ENCODE measurements at places on chromosomes 16 and 17.

- no peaks in the 10 kb centered on the region for H3K27me3 ChIP-seq
- no peaks in the 10 kb centered on the region for H3K4me1 ChIP-seq
- no peak overlapping the region for H3K27ac ChIP-seq
- no peaks in the 10 kb centered on the region for H3K36me3 ChIP-seq
These were observed 23.5 kb upstream of the DNAJA2 start for GRCh38 chr16:46996952-46997458.

DNA sequence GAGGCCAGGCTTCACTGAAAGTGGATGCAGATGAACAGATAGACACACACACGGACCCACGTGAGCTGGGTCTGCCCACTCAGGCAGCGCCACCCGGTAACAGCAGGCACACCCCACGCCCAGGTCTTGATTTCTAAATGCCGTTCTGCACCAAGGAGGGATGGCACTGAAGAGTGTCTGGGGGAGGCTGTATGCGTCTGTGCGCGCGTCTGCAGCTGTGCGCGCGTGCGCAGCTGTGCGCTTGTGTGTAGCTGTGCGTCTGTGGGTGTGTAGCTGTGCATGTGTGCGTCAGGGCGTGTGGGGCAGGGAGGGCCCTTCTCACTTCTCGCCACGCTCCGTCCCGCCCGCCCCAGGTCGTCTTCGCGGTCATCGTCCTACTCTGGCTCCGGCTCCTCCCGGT, 15.5 kb upstream of the IL17C start:
- no peak for DNase-seq
- H3K4me3 ChIP-seq: no peak overlapping the region
- peaks cover 92% of the 10 kb centered on the region for H3K36me3 ChIP-seq
- no peaks in the 10 kb centered on the region for H3K27me3 ChIP-seq
- no peak overlapping the region for H3K27ac ChIP-seq
- H3K4me1 ChIP-seq: no peaks in the 10 kb centered on the region

DNA sequence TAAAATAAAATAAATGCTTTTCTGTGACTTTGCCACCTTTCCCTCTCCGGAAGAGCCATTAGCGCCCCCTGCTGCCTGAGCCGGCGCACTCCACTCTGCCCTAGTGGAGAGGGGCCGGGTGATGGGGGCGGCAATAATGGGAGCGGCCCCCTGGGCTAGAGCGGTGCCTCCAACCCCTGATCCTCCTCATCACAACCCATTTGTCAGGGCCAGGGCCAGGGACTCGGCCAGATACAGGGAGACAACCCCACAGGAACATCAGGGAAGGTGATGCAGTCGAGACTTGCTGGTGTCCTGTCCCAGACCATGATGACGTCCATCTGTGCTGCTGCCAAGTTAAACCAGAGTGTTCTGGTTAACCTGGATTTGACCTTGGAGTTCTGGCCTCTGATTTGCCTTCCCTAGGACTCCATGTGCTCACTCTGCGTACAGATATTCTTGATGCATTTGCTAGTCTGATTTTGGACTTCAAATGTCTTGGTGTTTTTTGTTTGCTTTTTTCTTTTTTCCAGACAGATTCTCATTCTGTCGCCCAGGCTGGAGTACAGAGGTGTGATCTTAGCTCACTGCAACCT, 46.1 kb upstream of the BPTF start:
- H3K4me3 ChIP-seq: no peak overlapping the region
- H3K27ac ChIP-seq: no peak overlapping the region
- H3K36me3 ChIP-seq: no peaks in the 10 kb centered on the region
- peak; percentile 4 for DNase-seq

DNA sequence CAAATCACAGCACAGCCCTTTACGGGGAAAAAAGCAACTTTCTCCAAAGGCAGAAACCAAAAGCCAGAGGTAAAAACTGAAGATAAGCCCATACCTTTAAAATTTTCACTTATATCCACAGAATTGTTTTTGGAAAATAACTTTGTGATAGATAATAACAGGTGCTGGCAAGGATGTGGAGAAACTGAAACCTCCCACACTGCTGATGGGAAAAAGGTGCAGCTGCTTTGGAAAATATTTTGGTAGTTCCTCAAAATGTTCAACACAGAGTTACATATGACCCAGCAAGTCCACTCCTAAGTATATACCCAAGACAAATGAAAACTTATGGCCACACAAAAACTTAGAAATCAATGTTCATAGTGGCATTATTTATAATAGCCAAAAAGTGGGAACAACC, 12.2 kb downstream of the EFTUD2 start:
- H3K27ac ChIP-seq: no peak overlapping the region
- DNase-seq: no peak
- H3K4me3 ChIP-seq: no peak overlapping the region
- no peaks in the 10 kb centered on the region for H3K27me3 ChIP-seq

- H3K36me3 ChIP-seq: no peaks in the 10 kb centered on the region
- DNase-seq: no peak
- H3K27me3 ChIP-seq: no peaks in the 10 kb centered on the region
- no peak overlapping the region for H3K27ac ChIP-seq
- H3K4me1 ChIP-seq: no peaks in the 10 kb centered on the region
These were observed 90.0 kb upstream of the MYOCD start for GRCh38 chr17:12575641-12576040.

DNA sequence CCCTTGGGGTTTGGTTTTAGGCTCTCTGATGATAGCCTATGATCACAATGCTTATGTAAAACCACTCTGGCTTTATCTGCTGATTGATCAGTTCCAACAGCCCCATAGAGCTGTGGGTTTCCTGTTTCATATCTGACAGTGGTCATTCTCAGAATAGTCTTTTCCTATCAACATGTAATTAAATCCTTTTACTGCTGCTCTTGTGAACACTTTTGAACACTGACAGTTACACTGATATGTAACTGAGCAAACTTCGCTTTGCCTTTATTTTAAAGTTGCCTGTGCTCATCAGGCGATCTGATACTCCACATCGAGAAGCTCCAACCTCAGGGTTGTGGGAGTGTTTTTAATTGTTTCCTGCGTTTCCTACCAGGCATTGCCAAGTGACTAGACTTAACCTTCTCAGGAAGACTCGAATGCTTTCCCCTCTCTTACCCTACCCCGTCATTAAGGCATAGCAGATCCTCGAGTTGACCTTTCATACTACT, 17.3 kb upstream of the CLEC18B start:
- no peak for DNase-seq
- no peak overlapping the region for H3K4me3 ChIP-seq
- H3K36me3 ChIP-seq: no peaks in the 10 kb centered on the region
- H3K27ac ChIP-seq: no peak overlapping the region
- H3K4me1 ChIP-seq: peaks cover 7% of the 10 kb centered on the region
- H3K27me3 ChIP-seq: no peaks in the 10 kb centered on the region

GRCh38 chr17:82317394-82318168, at the start of gene CD7:
TSS of gene CD7 (minus strand) at chr17:82317608. CDS start at chr17:82317495, 113 bp downstream.
- no peaks in the 10 kb centered on the region for H3K36me3 ChIP-seq
- no peak for DNase-seq
- H3K4me1 ChIP-seq: peaks cover 34% of the 10 kb centered on the region
- peaks cover 20% of the 10 kb centered on the region for H3K27me3 ChIP-seq
- no peak within 1 kb of the TSS for H3K27ac ChIP-seq
- H3K4me3 ChIP-seq: no peak within 1 kb of the TSS

DNA sequence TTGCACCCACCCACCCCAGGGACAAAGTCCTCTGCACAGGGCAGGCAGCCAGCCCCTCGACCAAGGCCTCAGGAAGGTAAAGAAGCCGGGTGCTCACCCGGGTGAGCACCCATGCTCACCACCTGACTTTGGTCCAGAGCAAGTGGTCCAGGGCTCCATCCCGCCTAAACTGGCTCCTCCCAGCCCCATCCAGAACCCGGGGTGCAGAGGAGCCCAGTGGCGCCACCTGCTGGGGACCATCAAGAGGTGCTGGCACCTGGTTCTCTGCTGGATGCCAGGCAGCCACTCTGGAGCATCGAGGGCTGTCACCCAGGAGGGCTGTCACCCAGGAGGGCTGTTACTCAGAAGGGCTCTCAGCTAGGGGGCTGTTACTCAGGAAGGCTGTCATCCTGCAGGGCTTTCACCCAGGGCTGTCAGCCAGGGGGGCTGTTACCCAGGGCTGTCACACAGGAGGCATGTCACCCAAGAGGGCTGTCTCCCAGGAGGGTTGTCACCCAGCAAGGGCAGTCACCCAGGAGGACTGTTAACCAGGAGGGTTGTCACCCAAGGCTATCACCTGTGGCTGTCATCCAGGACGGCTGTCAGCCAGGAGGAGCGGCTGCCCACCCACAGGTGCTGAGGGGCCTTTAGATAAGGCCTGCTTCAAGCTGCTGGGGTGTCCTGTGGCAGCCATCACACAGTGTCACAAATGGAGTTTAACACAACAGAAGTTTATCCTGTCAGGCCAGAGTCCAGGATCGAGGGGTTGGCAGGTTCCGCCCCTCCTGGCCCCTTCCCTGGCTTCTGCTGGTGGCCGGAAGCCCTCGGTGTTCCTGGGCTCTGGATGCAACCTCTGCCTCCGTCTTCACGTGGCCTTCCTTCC, 98.5 kb downstream of the TNFRSF13B start:
- H3K27me3 ChIP-seq: no peaks in the 10 kb centered on the region
- no peak overlapping the region for H3K4me3 ChIP-seq
- no peak overlapping the region for H3K27ac ChIP-seq
- DNase-seq: no peak

DNA sequence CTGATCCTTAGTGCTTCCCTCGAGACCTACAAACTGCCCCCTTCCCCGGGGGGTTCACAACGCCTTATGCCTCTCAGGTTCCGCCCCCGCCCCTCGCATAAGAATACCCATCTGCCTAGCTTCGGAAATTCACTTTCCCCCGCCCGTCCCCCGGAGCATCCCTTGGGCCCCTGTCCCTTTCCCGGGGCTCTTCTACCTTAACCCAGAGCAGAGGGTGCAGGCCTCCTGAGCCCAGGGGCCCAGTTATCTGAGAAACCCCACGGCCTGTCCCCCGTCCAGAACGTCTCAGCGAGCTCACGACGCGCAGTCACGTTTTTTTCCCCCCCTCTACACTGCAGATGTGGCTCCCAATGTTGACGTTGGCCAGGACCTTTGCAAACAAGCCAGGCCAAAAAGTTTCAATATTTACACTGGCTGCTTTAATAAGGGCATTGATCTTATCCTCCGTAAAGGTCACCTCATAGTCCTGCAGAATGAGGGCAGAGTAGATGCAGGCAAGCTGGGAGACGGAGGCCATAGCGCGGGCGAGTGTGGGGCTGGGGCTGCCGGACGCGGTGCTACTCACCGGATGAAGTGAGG, 1.4 kb upstream of the NBR1 start:
- H3K36me3 ChIP-seq: no peaks in the 10 kb centered on the region
- peaks cover 33% of the 10 kb centered on the region for H3K4me1 ChIP-seq
- peak overlapping the region; percentile 85 for H3K27ac ChIP-seq
- no peak for DNase-seq
- no peaks in the 10 kb centered on the region for H3K27me3 ChIP-seq
- H3K4me3 ChIP-seq: peak overlapping the region; percentile 91

DNA sequence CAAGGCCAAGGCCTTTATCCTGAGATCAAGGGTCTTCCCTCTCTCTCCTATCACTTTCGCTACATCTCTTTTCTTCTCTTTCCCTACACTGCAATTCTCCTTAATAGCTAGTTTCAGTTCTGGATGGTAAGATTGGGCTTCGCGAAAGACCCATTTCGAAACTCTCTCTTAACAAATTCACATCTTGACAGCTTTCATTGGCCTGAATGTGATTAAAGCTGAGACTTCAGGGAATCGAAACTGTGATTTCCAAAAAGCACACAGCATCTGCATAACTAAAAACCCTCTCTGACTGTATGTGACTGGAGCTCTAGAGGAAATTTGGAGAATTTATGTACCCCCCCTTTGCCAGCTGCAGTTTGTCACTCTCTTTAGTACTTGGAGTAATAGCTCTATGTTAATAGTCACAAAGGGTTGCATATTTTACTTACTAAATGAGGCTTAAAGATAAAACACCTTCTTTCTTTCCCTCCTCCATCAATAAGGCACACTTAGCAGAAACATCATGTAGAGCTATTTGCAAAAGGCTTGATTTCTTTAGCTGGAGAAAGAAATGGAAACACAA, 105.3 kb upstream of the FAM20A start:
- no peak overlapping the region for H3K27ac ChIP-seq
- no peak overlapping the region for H3K4me3 ChIP-seq
- H3K4me1 ChIP-seq: peaks cover 15% of the 10 kb centered on the region
- DNase-seq: no peak

All from CD14-positive monocyte (primary cell).